M059J (cell line): ENCODE measurements at places on chromosomes 4 and X. TPM values are rescaled to one million over a fixed set of nuclear protein-coding genes. Genes with fewer than 3 reads are reported as not detected.

DNA sequence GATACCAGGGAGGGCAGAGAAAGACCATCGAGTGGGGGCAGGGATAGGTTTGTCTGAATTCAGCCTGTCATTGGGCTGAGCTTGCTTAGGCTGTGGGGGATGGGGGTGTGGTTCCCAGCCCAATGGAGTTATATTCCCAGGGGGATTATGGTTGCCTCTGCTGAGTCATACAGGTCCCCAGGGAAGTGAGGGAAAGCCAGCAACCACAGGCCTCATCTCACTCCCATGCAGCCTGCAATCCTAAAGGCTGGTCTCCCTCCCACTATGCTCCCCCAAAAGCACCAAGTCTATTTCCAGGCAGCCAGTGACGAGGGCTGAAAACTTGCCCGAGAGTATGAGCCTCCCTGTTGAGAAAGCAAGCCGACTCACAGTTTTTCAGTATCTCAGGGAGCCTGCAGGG lies 39.3 kb downstream of the AFM start:
- peak; percentile 80 for DNase-seq

- DNase-seq, result peak; percentile 65
These were observed 29.2 kb downstream of the HTT-AS start for GRCh38 chr4:3044870-3045819.

DNA sequence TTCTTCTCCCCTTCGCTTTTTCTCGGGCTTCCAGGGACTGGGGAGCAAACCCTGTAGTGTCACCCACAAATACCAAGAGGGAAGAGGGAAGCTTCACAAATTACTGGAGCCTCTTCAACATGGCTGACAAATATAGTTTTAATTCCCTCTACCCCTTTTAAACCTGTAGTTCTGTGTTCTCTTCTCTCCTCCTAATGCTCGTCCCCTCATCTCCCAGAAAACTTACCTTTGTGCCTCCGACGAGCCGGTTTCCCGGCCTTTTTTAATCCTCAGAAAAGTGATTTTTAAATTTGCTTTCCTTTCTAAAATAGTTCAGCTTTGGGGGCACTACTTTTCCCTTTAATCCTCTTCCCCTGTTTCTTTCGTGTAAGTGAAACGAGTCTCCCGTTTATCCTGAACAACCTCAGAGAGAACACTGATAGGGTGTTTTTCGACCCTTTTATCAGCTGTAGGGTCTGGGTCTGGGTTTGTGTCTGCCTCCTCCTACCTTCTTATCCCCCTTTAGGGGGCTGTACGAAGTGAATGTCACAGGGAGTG lies 408 bp downstream of the TET2 start:
- DNase-seq, result no peak

- DNase-seq, result peak; percentile 13
These were observed 4.8 kb upstream of the CCSER1 start for GRCh38 chr4:90122355-90122748.

DNA sequence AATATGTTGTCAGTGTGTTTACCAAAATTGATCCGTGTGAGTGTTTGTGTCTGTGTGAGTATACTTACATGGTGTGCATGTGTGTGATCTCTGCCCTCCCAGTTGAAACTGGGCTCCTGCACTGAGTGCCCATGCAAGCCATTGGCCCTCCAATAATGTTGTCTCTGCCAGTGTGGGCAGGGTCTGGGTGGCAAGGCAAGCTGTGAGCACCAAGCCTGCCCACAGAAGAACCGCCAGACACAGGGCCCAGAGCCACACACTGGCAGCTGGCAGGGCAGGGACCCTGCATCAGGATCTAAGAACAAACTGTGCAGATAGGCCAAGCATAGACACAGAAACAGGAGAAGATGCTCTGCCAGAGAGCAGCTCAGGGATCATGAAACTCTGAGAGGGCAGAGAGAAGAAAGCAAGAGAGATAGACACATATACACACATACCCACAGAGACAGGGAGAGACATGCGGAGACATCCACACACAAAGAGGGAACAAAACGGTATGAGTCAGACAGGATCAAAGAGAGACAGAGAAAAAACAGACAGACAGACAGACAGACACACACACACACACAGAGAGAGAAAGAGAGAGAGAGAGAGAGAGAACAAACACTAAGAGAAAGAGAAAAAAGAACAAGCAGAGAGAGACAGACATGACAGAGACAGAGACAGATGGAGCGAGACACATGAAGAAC lies 555.0 kb downstream of the MID1IP1 start:
- no peak for DNase-seq

- DNase-seq, result peak; percentile 29
These were observed 45.5 kb upstream of the STK26 start for GRCh38 chrX:131977619-131978018.

DNA sequence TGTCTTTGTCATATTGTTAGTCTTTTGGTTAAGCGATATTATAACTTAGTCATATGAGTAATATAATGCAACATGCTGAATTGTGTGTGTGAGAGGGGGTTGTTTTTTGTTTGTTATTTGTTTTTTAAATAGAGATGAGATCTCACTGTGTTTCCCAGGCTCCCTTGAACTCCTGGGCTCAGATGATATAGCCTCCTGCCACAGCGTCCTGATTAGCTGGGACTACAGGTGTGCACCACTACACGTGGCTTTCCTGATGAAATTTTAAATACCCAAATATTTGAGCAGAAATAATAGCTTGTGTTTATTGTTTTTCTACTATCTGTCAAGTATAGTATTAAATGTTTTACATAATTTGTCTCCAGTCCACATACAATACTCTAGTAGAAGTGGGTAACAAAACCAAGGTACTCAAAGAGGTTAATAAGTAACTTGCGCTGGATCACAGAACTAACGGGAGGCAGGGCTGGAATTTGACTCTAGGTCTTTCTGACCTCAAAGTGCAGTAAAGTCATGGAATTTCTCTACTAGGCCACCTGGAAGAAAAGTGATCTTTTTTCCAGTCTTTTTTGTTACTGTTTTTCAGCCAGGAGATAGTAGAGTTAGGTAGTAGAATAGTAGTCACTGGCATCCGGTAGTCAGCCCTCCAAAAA lies 47.8 kb downstream of the CLCN3 start:
- no peak for DNase-seq

- DNase-seq, result peak; percentile 80
These were observed 30.0 kb upstream of the HUWE1 start for GRCh38 chrX:53716328-53717088.

GRCh38 chr4:165136529-165136928 lies 23.9 kb upstream of the TMEM192 start:
- DNase-seq, result no peak

GRCh38 chrX:13938829-13939530 lies 90.7 kb downstream of the GEMIN8 start:
- DNase-seq, result no peak

DNA sequence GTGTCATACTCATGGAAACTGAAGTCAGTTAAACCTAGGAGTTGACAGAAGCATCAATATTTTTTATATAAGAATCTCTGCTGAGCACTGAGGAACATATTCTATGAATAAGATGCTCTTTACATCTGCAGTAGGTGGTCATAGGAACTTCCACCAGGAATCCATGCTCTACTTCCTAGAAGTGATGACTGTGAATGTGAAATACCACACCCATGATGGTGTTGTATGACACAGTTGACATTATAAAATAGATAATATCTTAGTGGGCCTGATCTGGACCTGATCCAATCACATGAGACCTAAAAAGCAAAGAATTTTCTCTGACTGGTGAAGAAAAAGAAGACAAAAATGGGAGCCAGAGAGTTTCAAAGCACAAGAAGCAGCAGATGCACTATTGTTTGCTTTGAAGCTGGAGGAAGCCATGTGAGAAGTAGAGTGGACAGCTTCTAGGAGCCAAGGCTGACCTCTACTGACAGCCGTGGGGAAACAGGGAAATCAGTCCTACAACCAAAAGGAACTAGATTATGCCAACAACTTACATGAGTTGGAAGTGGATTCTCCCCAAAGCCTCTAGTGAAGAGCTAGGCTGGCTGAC lies 68.6 kb upstream of the HS3ST1 start:
- peak; percentile 27 for DNase-seq

- DNase-seq, result peak; percentile 77
These were observed at the start of gene IL15 for GRCh38 chr4:141636082-141636770. Gene IL15, plus strand, starts transcription at chr4:141636583. Its CDS starts 82,882 bp downstream, at chr4:141719465.

The ZCCHC18 gene
- total RNA-seq, result 1.7 TPM in 1 of 2 replicates, not detected in the other

The FGFR3 gene
- 1.4 and 1.9 TPM in 2 replicates for total RNA-seq

The COX7B2 gene
- total RNA-seq, result 7.4 TPM in 1 of 2 replicates, not detected in the other

The MGARP gene
- total RNA-seq, result 3.9 and 4.7 TPM in 2 replicates

The IQCM gene
- total RNA-seq, result not detected in 2 replicates

The TLR3 gene
- total RNA-seq, result 6.7 and 7.2 TPM in 2 replicates
